Right ventricle myocardium superior (tissue), 1 donor: ENCODE measurements at places on chromosomes 1 and 21. TPM values are rescaled to one million over a fixed set of nuclear protein-coding genes. Genes with fewer than 3 reads are reported as not detected.

GRCh38 chr1:110341146-110341871 is 2.1 kb downstream of the RBM15 start:
- no peak for DNase-seq

DNA sequence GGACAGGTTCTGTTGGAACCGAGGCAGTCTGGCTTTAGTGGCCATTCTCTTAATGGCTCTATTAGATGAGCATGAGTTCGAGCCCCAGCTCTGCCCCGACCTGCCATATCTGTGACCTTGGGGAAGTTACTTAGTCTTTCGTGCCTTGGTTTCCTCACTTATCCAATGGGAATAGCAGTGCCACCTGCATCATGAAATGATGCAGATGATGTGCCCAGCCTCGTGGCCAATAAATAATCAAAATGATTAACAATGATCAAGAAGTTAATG is 30.6 kb downstream of the CAMK1G start:
- DNase-seq: no peak

DNA sequence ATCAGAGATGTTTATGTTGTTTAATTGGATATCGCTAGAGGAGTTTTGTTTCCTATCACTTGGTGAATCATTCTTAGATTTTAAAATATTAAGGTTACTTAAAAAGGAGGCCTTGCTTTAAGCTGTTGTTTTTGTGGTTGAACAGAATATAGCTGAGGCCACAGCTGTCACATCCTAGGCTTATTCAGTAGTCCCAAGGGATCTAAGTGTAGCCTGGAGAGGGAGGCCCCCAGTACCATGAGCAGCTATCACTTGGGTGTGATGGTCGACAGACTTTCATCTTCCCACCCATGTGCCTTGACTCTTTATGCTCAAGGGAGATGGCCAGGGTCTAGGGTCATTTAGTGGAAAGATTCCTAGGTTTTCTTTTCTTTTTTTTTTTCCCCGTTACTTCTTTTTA is 278.7 kb downstream of the HHAT start:
- no peak for DNase-seq

C1orf185 gene
- not detected for total RNA-seq

- no peak for DNase-seq
Measured at GRCh38 chr1:228030451-228031201, 23.8 kb downstream of the WNT3A start.

GRCh38 chr1:150178548-150178947 is 28.8 kb downstream of the PLEKHO1 start:
- no peak for DNase-seq

- no peak for DNase-seq
Measured at GRCh38 chr21:34348890-34349519, 14.8 kb upstream of the KCNE2 start.

- no peak for DNase-seq
Measured at GRCh38 chr1:41889506-41890414, 29.0 kb downstream of the HIVEP3 start.

TCP10L gene
- total RNA-seq: 2.4 TPM

DNA sequence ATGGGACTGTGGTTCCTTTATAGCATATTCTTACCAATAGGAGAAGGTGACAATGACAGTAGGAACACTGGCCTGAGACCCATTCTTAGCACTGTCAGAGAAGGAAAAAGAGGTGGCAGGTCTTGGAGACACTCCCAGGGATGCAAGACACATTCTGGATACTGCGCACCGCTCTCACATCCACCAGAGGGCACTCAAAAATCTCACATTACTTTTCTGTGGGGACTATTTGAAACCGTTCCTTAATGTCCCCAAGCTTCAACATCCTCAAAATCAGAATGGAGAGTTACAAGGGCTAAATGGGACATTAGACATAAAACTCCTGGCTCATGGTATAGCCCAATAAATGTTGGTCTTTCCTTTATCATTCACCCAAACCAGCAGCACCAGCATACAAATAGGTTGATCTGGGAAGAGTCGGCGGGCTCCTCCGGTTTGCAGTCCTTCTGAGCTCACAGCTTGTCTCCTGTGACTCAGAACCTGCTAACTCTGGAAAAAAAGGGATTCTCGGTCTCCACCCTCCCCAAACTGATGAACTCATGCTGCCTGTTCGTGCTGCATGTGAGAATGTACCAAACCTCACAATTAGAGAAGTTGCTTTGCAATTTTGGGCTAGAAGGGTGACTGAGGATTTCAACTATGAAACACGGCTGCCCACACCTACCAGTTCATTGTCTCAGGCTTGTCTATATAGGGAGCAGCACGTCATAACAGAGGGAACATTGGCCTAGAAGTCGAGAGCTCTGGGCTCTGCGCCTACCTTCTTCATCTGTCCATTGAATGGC is 40.2 kb downstream of the IL12RB2 start:
- no peak for DNase-seq

- DNase-seq: peak; percentile 54
Measured at GRCh38 chr1:56525489-56526041, 53.8 kb downstream of the PLPP3 start.

- no peak for DNase-seq
Measured at GRCh38 chr1:234230414-234230862, 142.8 kb upstream of the COA6 start.

DNA sequence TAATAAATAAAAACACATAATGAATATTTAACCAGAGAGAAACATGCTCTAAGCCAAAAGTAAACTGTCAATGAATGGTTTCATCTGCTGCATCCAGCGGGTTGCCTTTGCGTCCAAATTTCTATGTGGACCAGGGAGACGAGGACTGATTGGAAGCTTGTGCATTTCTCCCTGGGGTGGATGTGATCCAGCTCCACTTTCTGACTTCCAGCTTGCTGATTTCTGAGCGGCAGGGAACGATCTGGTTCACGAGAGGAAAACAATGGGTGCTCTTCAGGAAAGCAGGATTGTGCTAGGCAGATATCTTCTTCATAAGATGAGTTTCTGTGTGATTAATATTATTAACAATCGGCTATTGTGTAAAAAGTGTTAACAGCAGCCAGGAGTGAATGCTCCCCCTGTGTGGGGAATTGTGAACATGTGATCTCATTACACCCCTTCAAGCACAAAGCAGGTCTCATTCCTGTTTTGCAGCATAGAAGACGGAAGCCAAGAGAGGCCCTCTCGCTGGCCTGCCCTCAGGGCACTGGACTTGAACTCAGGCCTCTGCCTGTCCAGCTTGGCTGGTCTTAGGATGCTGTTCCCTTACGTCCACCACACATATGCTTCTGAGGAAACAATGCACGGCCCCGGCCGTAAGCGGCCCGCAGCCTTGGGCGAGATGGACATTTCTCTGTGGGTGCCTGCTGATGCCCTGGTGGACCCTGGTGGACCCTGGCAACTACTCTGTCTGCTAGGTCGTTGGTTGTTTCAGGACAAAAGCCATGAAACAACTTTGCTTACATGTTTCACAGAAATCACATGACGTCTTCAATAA is 183.4 kb upstream of the C1orf174 start:
- no peak for DNase-seq

ARMH1 gene
- 0.83 TPM for total RNA-seq

DNA sequence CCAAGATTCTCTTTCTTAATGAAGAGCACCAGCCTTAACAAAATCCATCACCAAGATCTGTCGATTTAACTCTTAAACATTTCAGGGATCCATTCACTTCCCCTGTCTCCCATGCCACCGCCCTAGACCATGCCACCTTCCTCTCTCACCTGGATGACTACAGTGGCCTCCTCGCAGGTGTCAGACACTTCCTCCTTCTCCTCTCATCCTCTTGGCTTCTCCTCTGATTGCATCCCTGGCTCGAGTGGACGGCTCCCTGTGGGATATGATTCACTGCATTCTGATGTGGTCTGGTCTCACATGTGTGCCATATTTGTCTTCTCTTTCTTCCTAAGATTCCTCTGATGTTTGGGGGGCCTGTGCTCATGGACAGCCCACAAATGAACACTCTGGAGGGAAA is 66.4 kb upstream of the KLHDC7A start:
- no peak for DNase-seq

GRCh38 chr1:30506291-30507015 is 216.9 kb downstream of the MATN1 start:
- no peak for DNase-seq

DNA sequence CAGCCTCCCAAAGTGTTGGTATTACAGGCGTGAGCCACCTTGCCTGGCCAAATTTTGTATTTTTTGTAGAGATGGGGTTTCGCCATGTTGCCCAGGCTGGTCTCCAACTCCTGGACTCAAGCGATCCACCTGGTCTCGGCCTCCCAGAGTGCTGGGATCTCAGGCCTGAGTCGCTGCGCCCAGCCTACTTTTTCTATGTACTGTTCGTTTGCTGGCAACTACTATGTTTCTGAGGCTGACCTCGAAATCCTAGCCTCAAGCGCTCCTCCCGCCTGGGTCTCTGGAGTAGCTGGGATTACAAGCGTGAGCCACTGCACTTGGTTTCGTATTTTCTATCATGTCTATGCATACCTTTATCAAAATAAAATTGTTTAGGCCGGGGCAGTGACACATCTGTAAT is 675 bp upstream of the TEKT2 start:
- DNase-seq: no peak

CATSPERE gene
- total RNA-seq: 0.65 TPM

- peak; percentile 76 for DNase-seq
Measured at GRCh38 chr1:7290971-7291970, 479.8 kb upstream of the VAMP3 start.

AVPR1B gene
- total RNA-seq: not detected

- DNase-seq: no peak
Measured at GRCh38 chr21:42925114-42925926, at the start of gene ERVH48-1. Gene ERVH48-1 (minus strand): TSS chr21:42925630. CDS start chr21:42919006, 6,624 bp downstream.

C1QTNF12 gene
- 0.51 TPM for total RNA-seq

CHIA gene
- not detected for total RNA-seq

- DNase-seq: no peak
Measured at GRCh38 chr1:27662261-27662660, 9.7 kb downstream of the IFI6 start.

DNA sequence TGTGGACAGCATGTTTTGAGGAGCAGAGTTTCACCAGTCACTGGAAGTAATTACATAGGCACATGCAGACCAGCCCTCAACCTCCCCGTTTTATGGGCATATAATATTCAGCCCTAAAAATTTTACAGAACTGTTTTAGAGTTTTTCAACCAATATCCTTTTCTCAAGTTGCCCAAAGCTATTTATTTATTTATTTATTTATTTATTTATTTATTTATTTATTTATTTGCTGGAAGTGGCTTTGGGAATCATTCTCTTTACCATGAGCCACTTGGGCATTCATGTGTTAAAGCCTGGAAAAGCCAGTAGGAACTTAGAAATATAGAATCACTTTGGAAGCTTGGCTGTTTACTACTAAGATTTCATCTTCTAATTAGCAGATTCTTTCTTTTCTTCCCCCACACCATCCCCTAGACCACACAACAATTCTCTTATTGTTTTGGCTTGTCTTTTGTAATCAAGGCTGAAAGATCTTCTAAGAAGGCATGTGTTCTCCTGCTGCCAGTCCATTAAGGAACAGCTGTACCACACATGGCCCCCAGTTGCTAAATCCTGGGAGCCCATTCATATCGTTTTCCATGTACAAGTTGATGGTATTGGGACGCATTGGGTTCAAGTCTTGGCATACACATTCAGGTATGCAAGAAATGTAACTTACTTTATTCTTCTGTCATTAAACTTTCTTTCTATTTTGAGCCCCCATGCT is 220.0 kb downstream of the PAPPA2 start:
- DNase-seq: no peak

TNNT2 gene
- total RNA-seq: 9,128 TPM

EFNA4 gene
- 2.6 TPM for total RNA-seq

- DNase-seq: no peak
Measured at GRCh38 chr1:90558126-90558525, 159.0 kb downstream of the BARHL2 start.

GRCh38 chr1:9058465-9058864 is 11.0 kb downstream of the SLC2A5 start:
- DNase-seq: no peak

CR1L gene
- not detected for total RNA-seq

DNA sequence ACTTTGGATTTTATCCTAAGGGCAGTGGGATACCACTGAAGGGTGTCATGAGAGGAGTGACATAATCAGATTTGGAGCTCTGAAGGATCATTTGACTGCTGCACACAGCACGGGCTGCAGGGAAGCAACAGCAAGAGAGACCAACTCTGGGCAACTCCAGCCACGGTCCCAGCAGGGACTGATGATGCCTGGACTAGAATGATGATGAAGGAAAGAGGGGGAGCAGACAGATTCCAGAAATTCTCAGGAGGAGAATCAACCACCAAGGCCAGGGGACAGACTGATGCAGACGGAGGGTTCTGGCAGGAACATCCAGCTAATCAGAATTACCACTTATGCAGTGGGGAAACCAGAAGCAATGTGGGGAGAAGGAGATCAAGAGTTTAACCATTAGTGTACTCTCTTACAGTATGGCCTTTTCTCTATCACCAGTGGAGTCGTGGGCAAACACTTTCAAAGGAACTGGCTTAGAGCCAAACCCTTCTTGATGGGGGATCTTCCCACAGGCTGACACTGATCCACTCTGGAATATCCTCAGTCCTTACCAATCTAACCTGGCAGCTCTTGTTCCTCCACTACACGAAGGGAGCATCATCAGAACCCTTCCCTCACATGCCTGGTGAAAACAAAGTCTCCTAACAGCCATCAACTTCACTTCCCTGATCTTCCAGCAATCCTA is 3.3 kb downstream of the URB1 start:
- no peak for DNase-seq

DNA sequence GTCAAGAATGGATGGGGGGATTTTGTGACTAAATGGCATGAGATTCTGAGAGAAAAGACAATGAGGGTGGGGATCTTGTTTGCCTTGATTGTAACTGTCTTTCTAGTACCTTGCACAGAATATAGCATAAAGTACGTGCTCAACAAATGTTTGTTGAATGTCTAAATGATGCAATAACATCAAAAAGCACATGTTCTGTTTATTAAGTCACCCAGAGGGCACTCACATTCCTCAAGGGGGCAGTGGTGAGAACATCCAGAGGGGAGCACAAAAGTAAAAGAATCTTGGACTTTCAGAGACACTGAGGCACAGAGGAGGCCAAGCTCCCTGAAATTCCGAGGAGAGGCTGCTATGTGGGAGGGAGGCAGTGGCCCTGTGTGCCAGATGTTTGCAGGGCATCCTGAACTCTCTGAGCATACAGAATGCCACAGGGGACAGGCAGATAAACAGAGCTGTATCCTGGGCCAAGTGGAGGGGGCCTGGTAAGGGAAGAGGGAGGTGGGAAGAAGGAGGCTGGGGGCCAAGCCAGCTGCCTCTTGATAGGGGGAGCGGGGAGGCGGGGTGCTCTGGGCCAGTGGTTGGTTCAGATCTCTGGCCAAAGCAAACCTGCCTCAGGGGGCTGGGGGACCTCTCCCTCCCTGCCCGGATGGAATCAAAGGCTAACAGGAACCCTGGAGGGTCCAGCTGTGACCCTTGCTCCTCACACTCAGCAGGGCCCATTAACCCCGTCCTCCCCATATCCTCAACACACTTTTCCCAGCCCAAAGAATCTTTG is 6.5 kb upstream of the ATP1A2 start:
- peak; percentile 25 for DNase-seq
